Esophagus muscularis mucosa (tissue), 4 donors: ENCODE measurements at places on chromosomes 7 and 10. TPM values are rescaled to one million over a fixed set of nuclear protein-coding genes. Genes with fewer than 3 reads are reported as not detected.

The EIF3A gene
- total RNA-seq = 147 TPM

The SKIDA1 gene
- total RNA-seq = 2.9 TPM

DNA sequence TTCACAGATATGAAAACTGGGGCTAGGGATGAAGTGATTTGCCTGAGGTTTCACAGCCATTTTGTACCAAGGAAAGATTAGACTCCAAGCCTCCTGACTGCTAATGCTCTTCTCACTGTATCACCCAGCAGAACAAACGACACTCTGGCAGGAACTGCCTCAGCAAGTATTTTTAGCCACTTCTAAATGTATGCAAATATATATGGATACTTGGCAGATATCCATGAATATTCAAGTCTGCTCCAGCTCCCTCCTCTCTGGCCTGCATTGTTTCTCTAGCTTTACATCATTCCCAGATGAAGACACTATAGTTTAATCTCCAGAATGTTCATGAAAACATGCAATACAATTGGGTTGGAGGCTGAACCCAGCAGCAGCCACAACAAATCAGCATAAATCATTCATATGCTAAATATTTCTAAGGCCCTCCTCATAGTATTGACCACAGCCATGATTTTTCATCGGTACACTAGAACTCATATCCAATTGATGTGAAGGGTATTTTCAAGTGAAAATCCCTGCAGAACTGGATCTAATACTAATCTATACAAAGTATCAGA is 65.5 kb downstream of the HPSE2 start:
- H3K27ac ChIP-seq = no peak overlapping the region
- no peaks in the 10 kb centered on the region for H3K36me3 ChIP-seq
- no peaks in the 10 kb centered on the region for H3K27me3 ChIP-seq
- no peak for DNase-seq
- H3K4me1 ChIP-seq = peaks cover 2% of the 10 kb centered on the region

- H3K36me3 ChIP-seq = no peaks in the 10 kb centered on the region
- H3K4me1 ChIP-seq = no peaks in the 10 kb centered on the region
- H3K27ac ChIP-seq = no peak overlapping the region
Observed at GRCh38 chr10:130758529-130758928, 553.0 kb downstream of the TCERG1L start.

- no peak overlapping the region for H3K4me3 ChIP-seq
- DNase-seq = no peak
- H3K4me1 ChIP-seq = no peaks in the 10 kb centered on the region
- no peaks in the 10 kb centered on the region for H3K27me3 ChIP-seq
- no peak overlapping the region for H3K27ac ChIP-seq
- no peaks in the 10 kb centered on the region for H3K36me3 ChIP-seq
Observed at GRCh38 chr7:132526111-132526740, 50.0 kb downstream of the PLXNA4 start.

GRCh38 chr10:63114031-63114814 is 18.9 kb upstream of the NRBF2 start:
- no peak overlapping the region for H3K4me3 ChIP-seq
- peak overlapping the region; percentile 72 for H3K27ac ChIP-seq
- H3K27me3 ChIP-seq = no peaks in the 10 kb centered on the region
- H3K36me3 ChIP-seq = no peaks in the 10 kb centered on the region
- peaks cover 32% of the 10 kb centered on the region for H3K4me1 ChIP-seq
- peak; percentile 93 for DNase-seq

The WNT2 gene
- total RNA-seq = 1.0 TPM

The GRID1 gene
- total RNA-seq = 1.3 TPM

DNA sequence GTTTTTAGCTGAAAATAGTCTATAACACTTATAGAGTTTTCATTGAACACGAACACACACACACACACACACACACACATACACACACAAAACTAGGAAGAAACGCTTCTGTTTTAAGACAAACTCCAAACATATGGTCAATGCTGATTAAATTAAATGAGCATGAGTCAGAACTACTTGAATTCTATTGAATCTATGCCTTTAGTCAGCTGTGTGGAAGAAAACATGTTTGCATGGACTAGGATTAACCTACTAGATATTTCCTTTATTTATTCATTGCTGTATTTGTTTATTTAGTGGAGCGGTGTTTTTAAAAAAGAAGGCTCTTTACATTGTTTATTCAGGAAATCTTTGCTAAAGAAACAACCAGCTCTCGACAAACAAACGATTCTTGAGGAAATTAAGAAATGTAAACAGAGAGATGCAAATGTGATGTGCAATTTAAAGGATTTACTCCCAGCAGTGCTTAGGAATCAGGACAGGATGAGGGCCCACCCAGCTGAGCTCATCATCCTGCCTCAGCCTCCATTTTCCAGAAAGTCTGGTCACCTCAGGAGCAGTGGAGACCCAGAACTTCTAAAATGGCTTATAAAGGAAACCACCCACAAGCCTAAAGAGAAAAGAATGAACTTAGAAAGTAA is 83.2 kb downstream of the PDE1C start:
- no peaks in the 10 kb centered on the region for H3K36me3 ChIP-seq
- H3K4me3 ChIP-seq = no peak overlapping the region
- DNase-seq = no peak

DNA sequence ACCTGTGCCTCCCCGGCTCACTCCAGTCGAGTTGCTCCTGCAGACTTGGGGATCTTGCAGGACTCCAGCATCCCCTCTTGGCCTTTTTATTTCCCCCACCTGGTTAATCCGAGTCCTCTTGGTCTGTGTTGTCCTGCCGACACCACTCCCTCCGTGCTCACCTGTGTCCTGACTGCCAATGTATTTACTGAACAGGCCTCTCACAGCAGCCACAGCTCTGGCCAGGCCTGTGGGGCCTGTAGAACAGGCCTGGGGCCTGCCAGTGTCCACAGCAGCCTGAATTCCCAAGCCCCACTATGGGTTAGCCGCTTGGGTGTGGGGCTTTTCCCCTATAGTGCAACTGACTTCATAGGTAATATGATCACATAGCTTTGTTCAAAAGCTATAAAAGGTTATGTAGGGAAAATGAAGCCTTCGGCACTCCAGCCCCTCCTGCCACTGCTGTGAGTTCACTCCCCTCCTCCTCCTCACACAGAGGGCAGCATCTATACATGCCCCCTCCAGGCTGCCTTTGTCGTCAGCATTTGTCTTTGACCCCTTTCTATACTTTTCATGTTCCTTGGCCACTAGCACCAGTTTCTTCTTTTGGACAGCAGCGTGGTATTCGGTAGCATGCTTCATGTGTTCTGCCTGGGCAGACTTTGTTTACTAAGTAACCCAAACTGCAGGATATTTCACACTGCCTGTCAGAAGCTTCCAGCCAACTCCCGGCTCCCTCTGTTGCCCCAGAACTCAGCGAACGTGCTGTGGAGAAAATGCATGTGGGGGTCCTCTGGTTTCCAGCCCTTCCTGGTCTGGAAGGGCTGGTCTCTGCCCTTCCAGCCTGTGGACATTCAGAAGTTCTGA is 46.1 kb downstream of the ZNF467 start:
- no peaks in the 10 kb centered on the region for H3K27me3 ChIP-seq
- no peak overlapping the region for H3K4me3 ChIP-seq
- no peak overlapping the region for H3K27ac ChIP-seq
- no peak for DNase-seq
- H3K36me3 ChIP-seq = peaks cover 100% of the 10 kb centered on the region
- H3K4me1 ChIP-seq = peaks cover 9% of the 10 kb centered on the region

- H3K27ac ChIP-seq = no peak overlapping the region
- H3K36me3 ChIP-seq = no peaks in the 10 kb centered on the region
- H3K4me1 ChIP-seq = peaks cover 41% of the 10 kb centered on the region
- H3K27me3 ChIP-seq = no peaks in the 10 kb centered on the region
Observed at GRCh38 chr7:133470-133869, 58.9 kb upstream of the FAM20C start.

The PDE1C gene
- 13.3 TPM for total RNA-seq

DNA sequence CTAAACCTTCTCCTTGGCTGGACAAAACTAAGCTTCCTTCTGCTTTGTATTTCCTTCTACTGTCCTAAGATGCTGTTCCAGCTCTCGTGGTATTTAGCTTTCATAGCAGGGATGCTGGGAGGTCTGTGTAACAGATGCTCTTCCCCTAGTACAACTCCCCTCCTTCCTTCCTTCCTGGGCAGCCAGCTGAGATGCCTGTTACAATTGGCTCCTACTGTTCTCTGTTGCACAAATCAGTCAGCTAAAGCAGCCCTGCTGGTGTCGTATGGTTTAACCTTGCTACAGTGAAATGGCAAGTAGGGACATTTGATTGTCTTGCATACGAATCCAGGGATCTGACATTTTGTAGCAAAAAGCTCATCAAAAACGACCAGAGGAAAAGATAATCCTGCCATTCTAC is 143.8 kb downstream of the ARHGAP21 start:
- H3K4me1 ChIP-seq = no peaks in the 10 kb centered on the region
- no peak for DNase-seq
- peaks cover 21% of the 10 kb centered on the region for H3K36me3 ChIP-seq
- H3K4me3 ChIP-seq = no peak overlapping the region
- H3K27ac ChIP-seq = no peak overlapping the region
- no peaks in the 10 kb centered on the region for H3K27me3 ChIP-seq
